ENCODE measurements at places on chromosomes 5 and 9.

DNA sequence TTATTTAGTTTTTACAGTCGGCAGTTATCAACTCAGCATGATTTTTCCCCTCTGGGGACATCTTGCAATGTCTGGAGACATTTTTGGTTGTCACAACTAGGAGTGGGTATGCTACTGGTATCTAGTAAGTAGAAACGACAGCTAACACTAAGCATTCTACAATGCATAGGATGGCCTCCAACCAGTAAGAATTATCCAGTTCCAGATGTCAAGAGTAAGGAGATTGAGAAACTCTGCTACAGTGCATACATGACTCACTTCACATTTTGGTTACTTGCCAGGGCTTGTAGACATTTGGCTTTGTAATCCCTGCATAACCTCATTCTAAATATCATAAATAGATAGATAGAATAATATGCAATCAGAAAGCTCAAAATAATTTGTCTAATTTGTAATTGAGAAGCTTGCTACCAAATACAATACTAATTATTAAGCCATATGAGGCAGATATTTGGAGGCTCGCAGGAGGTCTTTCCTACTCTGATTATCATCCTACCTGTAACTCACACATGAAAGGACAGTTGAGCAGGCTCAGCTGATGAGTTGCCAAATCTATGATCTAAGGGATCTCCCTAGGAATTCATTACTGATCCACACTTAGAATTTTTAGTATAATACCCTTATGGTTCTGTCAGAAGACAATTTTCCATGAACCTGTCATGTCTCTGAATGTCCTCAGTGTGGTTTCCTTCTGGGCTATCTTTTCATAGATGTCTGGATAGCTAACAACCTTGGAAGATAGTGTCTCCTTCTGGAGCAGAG, 346.9 kb upstream of the TLE4 start:
- DNase-seq: no peak

- DNase-seq: no peak
Observed at GRCh38 chr5:65255294-65255693, 226.4 kb downstream of the ADAMTS6 start.

DNA sequence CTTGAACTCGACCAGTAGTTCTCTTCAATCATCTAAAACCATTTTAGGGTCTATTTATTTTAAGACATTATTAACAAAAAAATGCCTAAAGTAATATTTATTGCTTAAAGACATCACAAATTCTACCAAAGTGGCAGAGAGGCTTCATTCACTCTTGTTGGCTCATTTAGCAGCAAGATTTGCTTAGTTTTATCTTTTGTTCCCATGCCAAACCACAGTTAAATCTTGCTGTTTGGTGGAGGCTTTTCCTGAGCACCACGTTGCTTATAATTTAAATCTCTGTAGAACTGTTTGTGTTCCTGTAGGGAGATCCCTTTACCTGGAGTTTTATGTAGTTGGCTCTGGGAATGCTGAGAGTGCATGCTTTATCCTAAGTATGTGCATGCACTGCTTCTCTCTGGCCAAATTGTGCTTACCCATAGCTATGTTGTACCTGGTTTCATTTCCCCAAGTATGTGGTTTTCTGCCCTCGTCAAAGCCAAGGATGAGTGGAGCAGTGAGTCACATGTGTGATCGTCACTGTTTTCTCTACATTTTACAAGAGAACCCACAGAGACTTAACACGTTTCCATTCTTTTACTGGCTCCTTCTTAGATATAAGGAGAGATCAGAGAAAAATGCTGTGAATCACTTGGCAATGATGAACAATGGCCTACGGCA, 42.1 kb upstream of the MAST4 start:
- DNase-seq: no peak

- no peak for DNase-seq
Observed at GRCh38 chr9:126228111-126228780, 98.4 kb upstream of the MVB12B start.

DNA sequence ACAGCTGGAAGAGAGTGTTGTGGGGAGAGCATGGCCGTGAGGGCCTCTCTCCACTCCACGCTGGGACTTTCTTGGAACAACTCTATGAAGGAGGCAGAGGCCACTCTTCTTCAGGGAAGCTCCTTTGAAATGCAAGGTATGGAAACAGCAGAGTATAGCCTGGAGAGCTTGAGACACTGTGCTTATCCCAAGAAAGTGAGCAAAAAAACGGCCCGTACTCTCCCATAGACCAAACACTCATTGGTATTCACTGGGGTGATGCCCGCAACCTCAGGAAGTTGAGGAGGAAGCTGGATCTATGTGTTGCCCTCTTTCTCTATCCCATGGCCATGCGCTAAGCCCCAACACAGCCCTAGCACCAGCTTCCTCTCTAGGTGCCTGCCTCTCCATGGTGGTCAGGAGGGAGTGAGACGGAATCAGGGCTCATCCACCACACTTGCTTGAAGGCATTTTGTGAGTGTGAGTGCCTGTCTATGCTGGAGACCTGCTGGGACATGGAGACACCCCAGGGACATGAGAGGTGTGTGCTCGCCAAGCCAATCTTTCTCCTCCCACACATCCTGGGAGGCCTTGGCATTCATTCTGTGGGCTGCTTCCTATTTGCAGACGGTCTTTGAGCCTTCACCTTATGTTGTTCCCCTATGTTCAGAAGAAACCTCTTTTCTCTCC, 616.6 kb downstream of the IRX1 start:
- no peak for DNase-seq

GRCh38 chr5:110625376-110625999, 101.0 kb downstream of the TMEM232 start:
- no peak for DNase-seq

- DNase-seq: no peak
Observed at GRCh38 chr9:6441269-6441668, 28.3 kb downstream of the UHRF2 start.

- no peak for DNase-seq
Observed at GRCh38 chr5:109668668-109669422, 20.9 kb upstream of the MAN2A1 start.

- no peak for DNase-seq
Observed at GRCh38 chr9:69857131-69857530, 36.5 kb downstream of the CFAP95 start.

GRCh38 chr9:98365227-98365669, 109.8 kb upstream of the TBC1D2 start:
- no peak for DNase-seq

DNA sequence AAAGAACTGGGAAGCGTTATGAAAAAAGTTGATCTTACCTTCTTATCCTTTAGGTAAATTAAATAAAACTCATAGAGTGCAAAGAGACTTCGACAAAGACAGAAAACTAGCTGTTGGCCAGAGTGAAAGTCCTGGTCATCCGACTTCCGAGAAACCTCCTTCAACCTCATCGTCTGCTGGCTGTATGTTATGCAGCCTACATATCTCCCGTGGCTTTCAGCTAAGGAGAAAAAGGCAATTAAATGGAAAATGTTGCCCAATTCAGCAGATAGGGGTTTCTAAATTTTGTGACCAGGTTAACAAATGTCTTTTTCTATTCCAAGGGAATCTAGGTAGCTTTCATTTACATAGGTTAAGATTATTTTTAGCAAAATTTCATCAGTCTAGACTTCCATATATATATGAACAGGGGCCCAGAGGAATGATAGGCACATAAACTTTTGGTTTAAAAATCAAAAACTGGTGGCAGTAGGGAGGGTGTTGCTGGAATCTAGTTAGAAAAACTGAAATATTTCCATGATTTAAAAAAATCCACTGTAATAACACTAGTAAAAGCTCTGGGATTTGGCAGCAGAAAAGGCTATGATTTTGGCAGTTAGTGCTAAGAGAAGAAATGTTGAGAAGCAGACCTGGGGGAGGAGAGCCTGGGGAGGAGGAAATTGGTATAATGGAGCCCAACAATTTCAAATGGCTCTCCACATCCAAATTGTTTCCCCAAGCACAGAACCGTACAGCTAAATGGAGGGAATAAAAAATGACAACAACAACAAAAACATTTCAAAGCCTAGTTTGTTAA, 32.1 kb downstream of the RAI14 start:
- DNase-seq: no peak

- DNase-seq: no peak
Observed at GRCh38 chr5:36450229-36451014, 148.7 kb upstream of the RANBP3L start.

DNA sequence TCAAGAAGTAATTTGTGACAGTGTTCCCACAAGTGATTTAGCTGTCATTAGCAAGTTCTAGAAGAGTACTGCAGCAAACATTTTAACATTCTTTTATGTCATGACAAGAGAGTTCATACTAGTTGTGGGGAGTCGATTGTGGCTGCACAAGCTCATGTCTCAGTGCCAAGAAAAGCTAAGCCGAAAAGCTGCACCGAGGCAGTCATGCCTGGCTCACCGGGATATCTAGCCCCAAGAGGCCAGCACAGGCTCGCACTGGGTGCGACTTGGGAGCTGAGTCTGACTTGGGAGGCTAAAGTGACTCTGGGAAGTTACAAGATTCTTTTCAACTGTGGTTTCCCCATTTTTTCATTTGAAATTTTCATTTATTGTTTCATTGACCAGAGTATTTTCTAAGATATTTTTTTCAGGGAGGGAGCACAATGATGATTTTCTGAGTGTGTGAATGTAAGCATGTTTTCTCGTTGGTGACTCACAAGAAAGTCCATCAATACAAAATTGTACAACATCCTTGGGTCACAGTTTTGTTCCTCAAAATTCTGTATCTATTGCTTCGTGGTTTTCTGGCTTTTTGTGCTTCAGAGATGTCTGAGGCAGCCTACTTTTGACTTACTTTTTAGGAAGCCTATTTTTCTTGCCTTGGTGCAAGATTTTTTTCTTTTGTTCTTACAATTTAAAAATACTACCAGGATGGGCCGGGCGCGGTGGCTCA, 18.7 kb downstream of the CAST start:
- no peak for DNase-seq
